ENCODE measurements at places on chromosomes 2 and 18.
A peak's percentile ranks its signal among the peaks of the same experiment; 100 is the strongest.

DNA sequence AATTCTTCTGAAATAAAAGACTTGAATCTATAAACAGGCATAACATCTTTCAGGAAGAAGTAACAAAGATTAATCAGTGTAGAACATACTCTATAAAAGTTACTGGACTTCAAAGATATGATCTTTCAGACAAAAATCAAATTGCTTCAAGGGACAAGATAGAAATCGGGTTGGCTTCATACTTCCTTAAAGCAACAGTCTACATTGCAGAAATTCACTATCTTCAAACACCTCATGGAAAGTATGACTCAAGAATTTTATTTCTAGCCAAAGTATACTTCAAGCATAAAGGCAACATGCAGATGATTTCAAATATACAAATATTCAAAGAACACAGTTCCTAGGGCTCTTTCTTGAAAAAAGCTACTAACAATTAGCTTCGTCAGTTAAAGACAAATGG, 240.7 kb downstream of the SRBD1 start:
- DNase-seq: no peak

DNA sequence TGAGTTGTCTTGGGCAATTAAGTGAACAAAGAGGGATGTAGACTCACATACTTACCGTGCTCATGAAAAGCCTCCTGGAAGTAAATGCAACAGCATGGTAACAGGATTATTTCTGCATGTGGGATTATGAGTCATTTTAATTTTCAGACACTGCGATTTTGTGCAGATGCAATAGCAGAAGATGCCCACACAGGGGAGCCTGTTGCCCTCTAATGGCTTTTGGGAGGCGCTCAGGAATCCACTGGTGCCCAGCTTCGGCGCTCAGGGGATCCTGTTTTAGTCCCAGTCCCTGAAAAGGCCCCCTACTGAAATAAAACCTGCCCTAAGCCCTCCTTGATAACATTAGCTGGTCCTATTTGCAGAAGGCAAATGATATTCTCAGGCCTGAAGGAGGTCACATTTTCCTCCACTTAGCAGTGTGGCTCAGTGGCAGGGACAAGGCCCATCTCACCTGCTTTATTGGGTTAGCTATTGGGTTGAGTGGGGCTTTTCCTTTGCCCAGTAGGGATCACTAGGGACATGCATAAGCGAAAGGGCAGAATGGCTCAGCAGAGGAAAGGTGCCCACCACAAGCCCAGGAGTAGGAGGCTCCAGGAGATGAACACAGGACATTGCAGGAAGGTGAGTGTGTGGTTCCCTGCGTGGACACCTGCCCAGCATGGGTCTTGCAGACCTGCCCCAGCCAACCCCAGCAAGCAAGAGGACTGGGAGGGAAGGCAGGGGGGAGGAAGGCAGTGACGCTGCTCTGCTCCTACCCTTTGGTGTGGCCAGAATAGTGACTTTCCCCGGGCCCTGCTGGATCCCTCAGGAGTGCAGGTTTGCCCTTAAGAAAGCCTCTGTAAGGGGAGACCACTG, 26.5 kb upstream of the KCNS3 start:
- no peak for DNase-seq

GRCh38 chr2:18721038-18721922, 131.9 kb upstream of the NT5C1B start:
- no peak for DNase-seq

DNA sequence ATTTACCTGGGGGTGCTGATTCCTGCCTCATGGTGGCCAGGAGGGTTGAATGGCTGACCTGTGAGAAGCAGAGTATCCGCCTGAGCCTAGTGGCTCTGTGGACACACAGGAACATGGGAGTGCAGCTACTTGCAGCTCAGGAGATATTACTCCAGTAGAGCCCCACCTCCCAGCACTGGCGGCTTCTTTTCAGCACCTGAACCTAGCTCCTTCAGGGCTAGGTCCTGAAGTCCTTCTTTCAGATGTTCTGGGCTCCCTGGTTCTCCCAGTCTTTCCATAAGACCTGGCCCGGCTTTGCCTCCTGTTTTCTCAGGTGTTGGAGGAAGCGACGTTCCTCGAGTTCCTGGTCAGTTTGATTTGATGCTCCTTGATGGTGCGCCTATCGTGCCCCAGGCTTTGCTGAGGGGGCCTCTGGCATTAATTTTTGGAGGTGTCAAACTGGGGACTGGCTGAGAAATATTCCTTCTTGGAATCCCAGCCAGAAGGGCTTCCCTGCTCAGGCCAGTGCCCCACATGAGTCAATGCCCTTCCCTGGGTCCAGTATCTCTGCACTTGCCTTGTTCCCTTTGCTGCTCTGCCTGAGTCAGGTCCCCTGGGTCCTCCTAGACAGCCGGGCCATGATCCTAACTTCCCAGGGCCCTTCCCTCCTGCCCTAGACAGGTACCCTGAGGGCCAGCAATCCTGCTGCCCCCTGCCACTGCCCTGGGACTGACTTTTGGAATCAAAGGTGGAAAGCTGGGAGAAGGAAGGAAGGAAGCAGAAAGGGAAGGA, 110.7 kb upstream of the HAAO start:
- no peak for DNase-seq

DNA sequence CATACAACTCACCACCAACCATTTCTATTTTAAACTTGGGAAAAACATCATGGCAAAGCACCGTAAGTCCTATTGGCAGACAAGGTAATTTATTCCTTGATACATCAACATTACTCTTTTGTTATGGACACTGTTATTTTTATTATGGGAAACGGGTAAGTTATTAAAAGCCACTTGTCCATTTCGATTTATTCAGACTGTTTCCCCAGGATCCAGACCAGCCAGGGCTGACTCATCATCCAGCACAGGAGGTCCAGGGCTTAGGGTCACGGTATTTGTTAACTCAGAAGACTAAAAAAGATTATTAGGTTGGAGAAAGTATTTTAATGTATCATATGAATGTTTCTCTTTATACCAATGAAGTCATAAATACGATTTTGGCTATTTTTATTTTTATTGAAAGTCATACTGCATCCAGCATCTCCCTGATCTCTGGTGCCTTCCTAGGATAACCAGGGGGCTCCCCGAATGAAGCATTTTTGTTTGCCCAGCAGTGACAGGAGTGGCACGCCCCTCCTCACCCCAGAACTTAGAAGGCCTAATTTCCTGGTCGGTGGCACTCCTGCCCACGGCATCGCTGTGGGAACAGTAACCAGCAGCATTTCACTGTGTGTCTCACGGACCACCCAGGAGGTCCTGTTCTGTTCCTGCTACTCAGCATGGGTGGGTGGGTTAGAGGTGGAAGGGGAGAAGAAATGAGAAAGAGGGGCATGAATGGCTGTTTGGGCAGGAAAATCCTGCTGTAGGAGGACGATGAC, 446.1 kb downstream of the EIPR1 start:
- DNase-seq: no peak

- DNase-seq: no peak
These were observed 31.8 kb upstream of the IL1R1 start for GRCh38 chr2:102110596-102111334.

DNA sequence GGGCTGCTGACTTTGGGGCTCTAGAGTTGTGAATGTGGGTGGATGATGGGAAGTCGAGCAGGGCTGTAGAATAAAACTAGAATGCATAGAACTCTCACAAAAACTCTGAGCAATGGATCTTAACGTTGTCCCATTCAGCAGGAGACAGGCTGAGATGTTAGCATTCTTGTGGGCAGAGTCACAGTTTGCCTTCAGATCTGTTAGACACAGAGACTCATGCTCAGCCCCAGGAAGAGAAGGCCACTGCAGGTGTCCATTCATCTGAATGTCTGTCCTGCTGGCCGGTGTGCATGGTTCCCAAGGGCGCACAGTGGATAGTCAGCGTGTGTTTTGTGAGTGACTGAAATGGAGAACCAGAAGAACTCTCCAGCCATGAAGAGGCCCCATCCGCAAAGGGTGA, 111.3 kb downstream of the TSN start:
- DNase-seq: no peak

GRCh38 chr18:76980663-76981395, 151.8 kb downstream of the MBP start:
- no peak for DNase-seq

- no peak for DNase-seq
These were observed 47.8 kb downstream of the PRELID3A start for GRCh38 chr18:12455496-12455895.

DNA sequence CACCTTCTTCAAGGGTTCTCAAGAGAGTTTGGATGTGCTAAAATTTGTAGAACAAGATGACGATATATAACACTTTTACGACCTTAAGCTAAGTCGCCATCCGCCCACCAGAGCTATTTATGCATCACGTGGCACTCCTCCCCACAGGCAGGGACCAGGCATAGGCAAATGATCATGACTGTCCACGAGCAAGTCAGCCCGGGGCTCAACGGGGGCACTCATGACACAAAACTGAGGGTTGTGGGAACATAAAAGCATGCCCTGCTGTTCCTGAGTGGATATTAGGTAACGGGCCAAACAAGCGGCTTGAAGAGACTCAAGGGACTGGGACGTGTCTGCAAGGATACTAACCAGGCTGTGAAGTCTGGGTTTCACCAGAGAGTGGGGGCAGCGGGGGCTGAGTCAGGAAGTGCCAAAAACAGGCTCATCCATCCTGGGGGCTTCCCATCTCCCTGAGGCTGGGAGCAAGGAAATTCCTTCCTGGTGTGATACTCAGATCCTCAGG, 58.1 kb downstream of the FAM178B start:
- no peak for DNase-seq

- no peak for DNase-seq
These were observed 1007.7 kb upstream of the KLHL29 start for GRCh38 chr2:22377268-22377667.

GRCh38 chr2:31075941-31076590, 62.2 kb downstream of the GALNT14 start:
- no peak for DNase-seq

DNA sequence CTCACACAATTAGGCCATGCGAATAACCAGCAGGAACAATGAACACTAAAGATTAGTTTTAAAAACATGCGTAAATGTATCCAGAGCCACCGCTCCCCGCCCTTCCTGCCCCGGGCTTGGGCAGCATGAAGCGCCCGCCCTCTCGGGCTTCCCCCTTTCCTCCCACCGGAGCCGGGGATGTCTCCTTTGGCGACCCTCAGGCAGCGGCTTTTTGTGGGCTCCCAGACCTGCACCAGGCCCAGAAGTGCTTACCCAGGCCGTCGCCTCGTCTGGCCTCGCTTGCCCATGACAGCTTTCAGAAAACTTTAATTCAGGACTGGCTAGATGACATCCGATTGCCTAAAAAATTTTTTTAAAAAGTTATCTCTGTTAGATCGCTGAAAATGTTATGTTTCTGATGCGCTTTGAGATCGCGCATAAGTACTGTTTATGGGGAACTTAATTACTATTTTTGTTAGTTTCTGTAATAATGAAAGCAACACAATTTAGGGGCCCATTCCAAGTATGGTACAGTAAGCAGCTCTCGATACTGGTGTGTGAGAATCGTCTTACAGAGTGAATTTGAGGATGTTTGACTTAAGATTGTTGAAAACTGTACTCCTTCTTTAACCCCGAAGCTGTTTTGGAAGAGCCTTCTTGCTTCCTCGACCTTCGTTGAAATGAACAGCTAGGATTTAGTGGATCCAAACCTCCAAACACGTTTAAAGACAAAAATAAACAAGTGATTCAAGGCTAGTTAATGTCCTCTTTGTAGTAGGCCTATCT, 1.1 kb downstream of the MAP3K20 start:
- DNase-seq: no peak

DNA sequence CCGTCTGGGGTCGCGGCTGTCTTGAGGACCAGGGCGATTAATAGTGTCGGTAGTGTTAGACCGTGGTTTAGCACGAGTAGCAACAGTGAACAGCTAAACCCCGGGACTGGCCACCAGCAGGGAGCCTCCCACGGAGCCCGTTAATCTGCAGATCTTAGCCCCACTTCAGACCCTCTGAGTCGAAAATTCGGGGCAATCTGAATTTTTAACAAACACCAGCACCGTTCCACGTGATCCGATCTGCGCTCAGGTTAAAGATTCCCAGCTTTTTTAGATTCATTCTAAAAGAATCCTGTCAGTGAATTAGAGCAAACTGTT, 479 bp upstream of the ATP5F1A start:
- no peak for DNase-seq

GRCh38 chr2:29239209-29239960, 124.2 kb downstream of the CLIP4 start:
- DNase-seq: no peak

DNA sequence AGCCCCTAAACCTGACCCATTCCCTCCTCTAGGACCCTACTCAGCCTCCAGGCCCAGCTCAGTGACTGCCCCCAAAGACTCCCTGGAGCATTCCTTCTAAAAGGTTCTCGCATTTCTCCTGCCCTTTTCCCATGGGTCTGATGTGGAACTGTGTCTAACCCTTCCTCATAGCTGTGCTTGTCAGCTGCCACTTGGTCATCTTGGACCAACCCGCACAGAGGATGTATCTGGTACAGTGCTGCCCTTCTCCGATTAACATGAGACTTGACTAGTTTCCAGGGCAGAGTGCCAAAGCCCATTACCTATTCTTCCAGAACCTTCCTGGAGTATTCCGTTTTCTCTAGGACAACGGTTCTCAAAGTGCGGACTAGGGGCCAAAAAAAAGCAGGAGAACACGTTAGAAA, 518 bp upstream of the NFU1 start:
- peak; percentile 1 for DNase-seq

- no peak for DNase-seq
These were observed 184.9 kb downstream of the UBE2E3 start for GRCh38 chr2:181165199-181165868.

- no peak for DNase-seq
These were observed 26.4 kb downstream of the KLHL23 start for GRCh38 chr2:169759987-169760386.

- no peak for DNase-seq
These were observed 141.9 kb downstream of the LYPD6B start for GRCh38 chr2:149180226-149180875.

- DNase-seq: no peak
These were observed 4.1 kb downstream of the ITGA4 start for GRCh38 chr2:181461056-181461997.

DNA sequence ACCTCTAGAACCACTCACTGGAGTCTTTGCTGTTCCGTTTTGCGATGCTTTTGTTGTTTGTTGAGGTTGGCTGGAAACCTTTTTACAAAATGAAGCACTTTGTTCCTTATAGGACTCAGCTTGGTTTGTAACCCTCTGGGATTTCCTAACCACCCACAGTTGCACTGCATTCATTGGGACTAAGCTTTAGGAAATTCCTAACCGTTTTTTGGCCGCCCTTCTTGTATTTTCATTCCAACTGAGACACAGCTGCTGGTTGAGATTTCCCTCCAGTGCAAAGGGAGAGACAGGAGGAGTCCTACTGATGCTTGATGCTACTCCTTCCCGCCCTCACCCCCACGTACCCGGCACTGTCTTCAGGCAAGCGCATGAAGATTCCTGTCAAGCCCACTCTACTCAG, 6.1 kb upstream of the DIPK1C start:
- DNase-seq: no peak

- no peak for DNase-seq
These were observed 260.9 kb downstream of the DSC3 start for GRCh38 chr18:30781601-30782000.

GRCh38 chr2:26581266-26581990, 59.7 kb downstream of the CIB4 start:
- DNase-seq: no peak

All from stimulated activated CD8-positive, alpha-beta memory T cell treated with anti-CD3 and anti-CD28 coated beads, Interleukin-15, amount 100 ng/mL, for 24 hours (primary cell).